ENCODE measurements at places on chromosomes 4 and X. TPM values are rescaled to one million over a fixed set of nuclear protein-coding genes. Genes with fewer than 3 reads are reported as not detected.

MTTP gene
- total RNA-seq: 45.1 TPM

DNA sequence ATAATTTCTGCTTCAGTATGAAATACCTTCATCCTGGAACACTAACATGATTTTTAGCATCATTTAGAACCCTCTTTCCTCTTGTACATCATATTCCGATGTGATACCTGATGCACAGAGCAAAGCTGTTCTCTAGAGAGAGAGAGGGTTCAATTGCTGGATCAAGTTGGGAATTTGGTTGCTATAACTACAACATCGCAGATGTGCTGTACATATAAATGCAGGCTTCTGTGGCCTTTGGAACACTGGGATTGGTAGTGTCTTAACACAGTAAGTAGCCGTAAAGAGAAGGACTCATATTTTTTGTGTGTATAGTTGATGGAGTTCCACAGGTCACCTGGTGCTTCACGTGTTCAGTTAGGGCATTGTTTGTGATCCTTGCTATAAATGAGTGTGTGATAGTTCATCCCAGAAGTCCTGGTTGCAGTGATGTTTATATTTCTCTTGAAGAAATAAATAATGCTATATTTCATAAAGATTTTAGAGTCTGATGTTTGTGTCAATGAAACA, 119.2 kb downstream of the RAPGEF2 start:
- H3K27me3 ChIP-seq: no peaks in the 10 kb centered on the region
- H3K27ac ChIP-seq: no peak overlapping the region
- H3K4me3 ChIP-seq: no peak overlapping the region
- DNase-seq: no peak
- H3K36me3 ChIP-seq: peaks cover 6% of the 10 kb centered on the region

- peak; percentile 49 for DNase-seq
- H3K27ac ChIP-seq: peak within 1 kb of the TSS; percentile 99
- H3K4me1 ChIP-seq: peaks cover 38% of the 10 kb centered on the region
- peaks cover 7% of the 10 kb centered on the region for H3K27me3 ChIP-seq
These were observed at the start of gene ANXA3 for GRCh38 chr4:78551420-78552351. Gene ANXA3 (plus strand): TSS chr4:78551770. CDS start chr4:78554474, 2,704 bp downstream.

GRCh38 chr4:25361253-25361652, 15.8 kb upstream of the ANAPC4 start:
- H3K36me3 ChIP-seq: peaks cover 12% of the 10 kb centered on the region
- H3K27me3 ChIP-seq: no peaks in the 10 kb centered on the region
- H3K27ac ChIP-seq: no peak overlapping the region
- H3K4me3 ChIP-seq: no peak overlapping the region

DNA sequence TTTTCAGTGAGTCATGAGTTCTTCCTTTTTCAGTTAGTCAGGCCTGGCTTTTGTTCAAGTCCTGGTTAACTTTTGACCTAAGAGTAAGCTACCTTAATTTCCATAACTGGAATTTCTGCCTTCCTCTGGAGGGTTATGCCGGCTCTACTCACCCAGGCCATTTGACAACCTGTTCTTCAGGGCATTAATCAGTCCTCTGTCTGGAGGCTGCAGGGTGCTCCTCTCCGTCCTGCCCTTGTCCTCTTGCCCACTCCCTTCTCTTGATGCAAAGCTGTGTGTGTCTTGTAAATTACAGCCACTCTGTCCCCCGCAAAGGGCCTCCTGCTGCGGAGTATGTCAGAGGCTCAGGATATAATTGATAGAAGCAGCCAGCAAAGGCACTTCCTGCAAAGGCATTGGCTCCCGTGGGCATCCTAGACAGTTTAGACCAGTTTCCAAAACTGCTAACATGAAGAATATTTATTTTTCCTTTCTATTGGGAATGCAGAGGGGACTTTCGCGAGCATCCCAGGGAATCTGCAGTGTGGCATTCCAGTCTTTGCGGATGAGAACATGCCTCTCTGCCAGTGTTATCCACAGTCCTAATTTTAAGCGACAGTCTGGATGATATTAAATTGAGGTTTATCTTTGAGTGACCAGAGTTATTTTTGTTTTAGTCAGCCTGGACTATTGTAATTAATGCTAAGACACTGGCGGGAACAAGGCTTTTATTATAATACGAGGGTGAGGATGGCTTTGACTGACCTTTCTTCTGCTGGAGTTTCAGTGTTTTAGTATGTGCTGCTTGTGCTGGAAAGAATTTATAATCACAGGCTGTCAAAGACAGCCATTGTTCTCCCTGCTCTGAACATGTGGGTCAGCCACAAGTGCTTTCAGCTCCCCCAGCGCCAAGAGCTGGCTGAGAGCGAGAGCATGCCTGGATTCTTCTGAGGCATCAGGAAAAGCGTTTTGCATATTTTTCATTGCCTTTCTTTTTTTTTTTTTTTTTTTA, 74.2 kb downstream of the LIMCH1 start:
- no peaks in the 10 kb centered on the region for H3K36me3 ChIP-seq
- peak overlapping the region; percentile 87 for H3K27ac ChIP-seq
- no peak for DNase-seq

GRCh38 chr4:139606579-139607501, 50.8 kb upstream of the SETD7 start:
- H3K4me1 ChIP-seq: peaks cover 15% of the 10 kb centered on the region
- DNase-seq: no peak
- peaks cover 4% of the 10 kb centered on the region for H3K27me3 ChIP-seq

- peaks cover 22% of the 10 kb centered on the region for H3K27me3 ChIP-seq
- H3K4me1 ChIP-seq: peaks cover 2% of the 10 kb centered on the region
- H3K36me3 ChIP-seq: no peaks in the 10 kb centered on the region
- no peak overlapping the region for H3K4me3 ChIP-seq
- no peak overlapping the region for H3K27ac ChIP-seq
These were observed 99.5 kb downstream of the PPP2R2C start for GRCh38 chr4:6372649-6373525.

DNA sequence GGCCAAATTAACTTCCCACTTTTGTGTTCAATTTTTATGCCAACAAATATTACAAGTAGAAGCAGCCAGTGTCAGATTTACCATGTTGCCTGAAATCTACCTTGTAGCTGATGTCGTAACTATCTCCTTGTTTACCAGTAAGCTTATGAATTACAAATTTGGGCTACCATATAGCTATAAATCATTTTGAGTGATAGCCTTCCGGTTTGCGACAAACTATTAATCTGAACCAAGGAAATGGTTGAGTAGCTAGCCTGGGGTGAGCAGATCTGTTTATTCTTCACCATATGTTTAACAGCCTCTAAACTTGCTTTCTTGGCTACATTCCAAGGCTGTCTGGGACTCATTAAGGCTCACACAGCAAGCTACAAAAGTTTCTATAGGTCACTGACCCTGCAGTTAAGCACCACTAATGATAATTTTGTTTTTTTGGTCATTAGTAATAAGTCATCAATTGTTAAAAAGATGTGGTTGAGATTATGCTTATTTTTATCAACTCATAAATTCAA, 218.7 kb upstream of the SPOCK3 start:
- no peaks in the 10 kb centered on the region for H3K27me3 ChIP-seq
- no peak overlapping the region for H3K27ac ChIP-seq
- no peak for DNase-seq
- H3K36me3 ChIP-seq: no peaks in the 10 kb centered on the region
- no peak overlapping the region for H3K4me3 ChIP-seq
- peaks cover 2% of the 10 kb centered on the region for H3K4me1 ChIP-seq
